Kidney glomerular epithelial cell (primary cell): ENCODE measurements at places on chromosomes 2 and 18.

- DNase-seq: no peak
These were observed 134.2 kb upstream of the HNRNPA3 start for GRCh38 chr2:177078416-177078815.

DNA sequence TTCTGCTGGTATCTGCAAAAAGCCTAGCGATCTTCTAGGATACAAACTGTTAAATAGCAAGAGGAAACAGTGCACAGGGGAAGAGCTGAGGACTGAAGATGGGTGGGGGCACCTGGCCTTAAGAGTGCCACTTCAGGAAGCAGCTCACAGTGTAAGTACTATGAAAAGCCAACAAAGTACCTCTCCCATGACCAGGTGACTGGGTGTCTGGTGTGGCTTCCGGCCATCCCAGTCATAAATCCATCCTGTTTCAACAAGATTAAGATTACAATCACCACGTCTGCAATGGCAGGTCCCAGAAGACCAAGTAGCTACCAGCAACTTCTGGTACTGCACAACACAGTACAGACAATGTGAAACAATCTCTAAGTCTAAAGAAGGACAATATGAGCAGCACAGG, 15.9 kb downstream of the ERFE start:
- no peak for DNase-seq

GRCh38 chr2:69933839-69934613, 19.1 kb downstream of the MXD1 start:
- DNase-seq: peak; percentile 87

DNA sequence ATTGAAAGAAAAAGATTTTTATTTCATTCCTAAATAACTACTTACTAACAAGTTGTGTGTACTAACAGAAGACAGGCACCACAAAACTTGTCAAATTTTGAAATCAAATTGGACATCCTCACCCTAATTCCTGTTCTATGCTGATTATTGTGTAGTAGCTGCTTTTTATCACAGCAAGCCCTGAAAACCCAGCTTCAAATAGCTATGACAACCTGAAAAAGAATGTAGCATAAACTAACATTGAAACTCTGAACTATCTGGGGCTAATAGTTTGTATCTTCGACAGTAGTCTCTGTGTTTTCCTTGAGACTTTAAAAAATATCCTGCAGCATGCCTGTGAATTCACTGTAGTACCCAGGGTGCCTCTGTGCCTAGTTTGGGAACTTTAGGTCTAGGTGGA, 122.6 kb downstream of the WDPCP start:
- no peak for DNase-seq

DNA sequence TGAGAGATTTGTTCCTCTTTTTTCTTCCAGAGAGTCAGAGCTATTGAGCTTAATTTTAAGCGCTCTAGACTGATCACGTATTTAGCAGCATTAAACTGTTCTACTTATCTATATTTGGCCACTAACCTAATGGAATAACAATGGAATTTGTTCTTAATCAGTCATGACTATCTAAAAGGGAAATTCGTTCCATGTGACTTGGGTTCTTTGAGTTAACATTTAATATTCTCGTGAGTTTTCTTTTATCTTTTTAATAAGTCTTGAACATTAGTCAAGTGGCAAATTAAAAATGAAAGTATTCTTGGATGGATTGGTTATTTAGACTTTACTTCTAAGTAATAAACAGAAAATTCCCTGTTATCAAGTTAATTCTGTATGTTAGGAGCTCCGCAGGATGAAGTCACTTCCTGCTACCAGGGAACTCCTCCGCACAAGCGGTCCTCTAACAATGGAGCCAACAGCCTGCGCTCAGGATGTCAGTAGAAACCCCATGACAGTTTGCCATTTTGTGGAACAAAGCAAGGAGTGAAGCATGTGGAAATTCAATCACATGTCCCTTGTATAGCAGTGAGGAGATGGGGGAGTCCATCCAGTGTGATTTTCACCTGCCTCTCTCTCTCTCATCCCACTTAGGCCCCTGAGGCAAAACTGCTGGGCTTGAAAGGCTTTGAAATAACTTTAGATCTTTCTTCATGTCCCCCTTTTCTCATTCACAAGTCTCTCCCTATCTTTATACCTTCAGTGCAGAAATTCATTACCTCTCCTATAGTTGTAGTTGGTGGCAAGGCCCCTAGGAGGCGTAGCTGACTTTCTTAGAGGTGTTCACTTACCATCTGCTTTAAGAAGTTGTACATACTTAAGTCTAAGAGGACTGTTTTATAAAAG, 138.1 kb downstream of the WDR7 start:
- peak; percentile 18 for DNase-seq

GRCh38 chr18:33918571-33918970, 306.1 kb downstream of the NOL4 start:
- no peak for DNase-seq

DNA sequence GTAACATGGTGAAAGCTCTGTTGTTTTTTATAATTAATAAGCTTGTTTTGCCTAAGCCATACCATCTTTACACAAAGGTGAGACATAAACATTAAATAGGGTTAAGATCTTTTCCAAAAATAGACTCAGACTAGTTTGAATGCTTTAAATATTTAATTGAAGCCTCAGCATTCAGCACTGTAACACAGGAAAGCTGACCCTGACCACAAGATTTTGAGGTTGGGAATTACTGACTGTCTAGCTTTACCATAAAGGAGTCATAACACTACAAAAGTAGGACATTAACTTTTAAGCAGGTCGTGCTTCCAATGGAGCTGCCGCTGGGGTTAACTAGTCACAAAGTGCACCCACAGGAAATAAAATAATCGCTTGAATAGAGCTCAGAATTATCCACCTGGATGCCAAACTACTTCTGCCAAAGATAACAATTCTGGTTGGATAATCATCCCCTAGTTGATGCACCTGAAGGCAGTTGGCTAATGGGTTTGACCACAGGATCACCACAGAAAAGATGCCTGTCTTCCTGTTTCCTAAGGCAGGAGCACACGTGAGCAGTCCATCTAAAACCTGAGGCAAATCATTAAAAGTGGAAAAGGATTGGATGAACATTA, 106.2 kb downstream of the COBLL1 start:
- DNase-seq: peak; percentile 90

- DNase-seq: no peak
These were observed 11.1 kb downstream of the KLF11 start for GRCh38 chr2:10054424-10054823.

- DNase-seq: no peak
These were observed 998 bp upstream of the SLC66A3 start for GRCh38 chr2:11154016-11154922.
